Femur (tissue), 1 donor: ENCODE measurements at places on chromosomes 6 and 20.

DNA sequence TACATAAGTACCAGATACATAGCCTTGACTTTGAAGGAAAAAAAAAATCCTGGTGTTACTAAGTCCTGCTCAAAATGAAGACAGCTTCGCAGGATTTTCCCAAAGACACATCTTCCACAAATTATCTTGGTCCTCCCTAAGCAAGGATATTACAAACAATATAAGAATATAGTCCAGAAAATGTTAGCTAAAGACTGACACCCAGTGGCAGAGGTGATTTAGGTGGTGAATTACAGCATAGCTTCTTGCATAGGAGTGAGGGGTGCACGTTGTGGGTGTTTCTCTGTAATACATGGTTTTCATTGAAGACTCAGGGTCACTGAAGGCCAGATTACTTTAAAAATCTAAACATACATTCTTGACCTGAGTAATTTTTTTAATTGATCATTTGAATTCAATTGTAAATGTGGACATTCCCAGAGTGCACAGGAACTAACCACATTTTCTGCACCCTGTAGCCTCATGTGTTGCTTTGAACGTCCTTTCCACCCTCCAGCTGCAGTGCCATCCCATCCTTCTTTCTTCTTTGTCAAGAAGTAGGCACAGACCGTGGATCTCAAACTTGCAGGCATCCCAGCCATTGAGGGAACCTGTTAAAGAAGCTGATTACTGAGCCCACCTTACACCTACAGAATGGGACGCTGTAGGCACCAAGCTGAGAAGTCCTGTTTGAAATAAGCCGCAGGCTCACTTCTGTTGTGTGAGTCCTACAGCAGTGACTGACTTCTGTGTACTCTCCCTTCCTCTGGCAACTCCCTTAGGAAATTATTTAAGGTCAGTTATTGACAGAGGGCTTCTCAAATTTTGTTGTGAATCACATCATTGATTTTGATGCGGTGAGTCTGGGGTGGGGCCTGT is 102.6 kb downstream of the PERP start:
- DNase-seq: no peak

DNA sequence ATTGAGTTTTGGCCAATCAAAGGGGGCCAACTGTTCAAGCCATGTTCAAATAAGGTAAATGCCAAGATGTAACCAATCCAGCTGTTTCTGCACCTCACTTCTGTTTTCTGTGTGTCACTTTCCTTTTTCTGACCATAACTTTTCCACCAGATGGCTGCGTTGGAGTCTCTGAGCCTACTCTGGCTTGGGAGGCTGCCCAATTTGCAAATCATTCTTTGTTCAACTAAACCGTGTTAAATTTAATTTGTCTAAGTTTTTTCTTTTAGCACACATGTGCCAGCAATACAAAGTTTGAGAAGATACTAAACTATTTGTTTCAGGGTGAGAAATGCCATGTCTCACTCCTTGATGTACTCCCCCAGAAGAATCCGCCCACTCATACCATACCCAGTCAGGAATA is 52.1 kb downstream of the IYD start:
- DNase-seq: no peak

DNA sequence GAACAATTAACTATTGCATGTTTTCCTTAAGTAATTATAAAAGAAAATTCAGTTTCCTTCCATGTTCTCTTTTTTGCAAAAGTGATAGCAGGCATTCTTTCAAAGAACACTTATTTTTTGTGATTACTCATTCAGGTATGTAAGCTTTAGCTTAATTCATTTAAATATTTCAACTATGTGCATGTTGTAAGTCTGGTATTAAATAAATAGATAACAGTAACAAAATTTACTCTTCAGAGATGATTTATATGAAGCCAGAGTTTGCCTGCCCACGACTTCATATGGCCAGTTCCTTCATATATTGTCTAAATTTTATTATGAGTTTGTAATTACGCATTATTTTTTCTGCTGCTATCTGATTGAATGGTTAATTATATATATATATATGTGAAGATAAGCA is 110.9 kb downstream of the ADGRG6 start:
- no peak for DNase-seq

DNA sequence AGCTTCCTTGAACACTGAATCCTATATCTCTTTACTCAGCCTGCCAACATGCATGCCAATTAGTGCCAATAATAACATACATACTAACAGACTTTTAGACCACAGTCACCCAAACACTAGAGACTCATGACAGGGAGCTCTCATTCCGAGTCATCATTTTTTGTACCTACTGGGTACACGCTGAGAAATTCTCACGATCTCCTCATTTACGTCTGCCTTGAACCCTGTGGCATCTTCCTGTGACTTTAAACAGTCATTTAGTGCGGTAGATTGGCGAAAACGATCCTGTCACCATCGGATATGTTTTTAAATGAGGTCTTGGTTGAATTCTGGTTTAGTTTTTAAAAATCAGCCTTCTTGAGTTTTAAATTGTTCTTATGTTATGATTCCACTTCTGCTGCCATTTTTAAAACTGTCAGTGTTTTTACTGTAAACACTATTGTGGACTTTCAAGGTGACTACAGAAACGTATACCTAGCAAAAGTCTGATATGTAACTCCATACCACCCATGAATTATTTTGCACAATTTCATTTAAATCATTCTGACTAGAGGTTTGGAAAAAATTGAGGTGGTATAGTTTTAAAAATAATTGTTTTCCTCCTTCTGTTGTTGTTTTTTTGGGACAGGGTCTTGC is 275.4 kb downstream of the TSHZ2 start:
- DNase-seq: no peak
